ENCODE measurements at places on chromosomes 3 and 15.

- no peak for DNase-seq
Measured at GRCh38 chr3:135779024-135779423, 186.5 kb upstream of the PPP2R3A start.

DNA sequence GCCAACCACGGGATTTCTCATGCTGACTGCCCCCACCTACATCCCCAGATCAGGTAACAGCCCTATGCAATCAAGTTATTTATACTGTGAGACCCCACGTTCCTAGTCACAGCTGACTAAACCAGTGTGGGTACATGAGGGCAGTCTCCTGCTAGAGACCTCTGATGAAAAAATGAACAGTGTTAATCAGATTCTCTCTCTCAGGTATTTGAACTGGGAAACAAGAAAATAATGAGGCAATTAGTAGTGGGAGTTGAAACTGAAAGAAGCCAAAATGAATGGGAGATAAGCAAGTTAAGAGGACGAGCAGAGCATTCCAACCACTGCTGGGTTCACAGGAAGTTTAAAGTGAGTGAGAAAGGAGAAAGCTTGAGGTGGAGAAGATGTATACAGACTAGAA lies 98.5 kb upstream of the MYO5C start:
- no peak for DNase-seq

DNA sequence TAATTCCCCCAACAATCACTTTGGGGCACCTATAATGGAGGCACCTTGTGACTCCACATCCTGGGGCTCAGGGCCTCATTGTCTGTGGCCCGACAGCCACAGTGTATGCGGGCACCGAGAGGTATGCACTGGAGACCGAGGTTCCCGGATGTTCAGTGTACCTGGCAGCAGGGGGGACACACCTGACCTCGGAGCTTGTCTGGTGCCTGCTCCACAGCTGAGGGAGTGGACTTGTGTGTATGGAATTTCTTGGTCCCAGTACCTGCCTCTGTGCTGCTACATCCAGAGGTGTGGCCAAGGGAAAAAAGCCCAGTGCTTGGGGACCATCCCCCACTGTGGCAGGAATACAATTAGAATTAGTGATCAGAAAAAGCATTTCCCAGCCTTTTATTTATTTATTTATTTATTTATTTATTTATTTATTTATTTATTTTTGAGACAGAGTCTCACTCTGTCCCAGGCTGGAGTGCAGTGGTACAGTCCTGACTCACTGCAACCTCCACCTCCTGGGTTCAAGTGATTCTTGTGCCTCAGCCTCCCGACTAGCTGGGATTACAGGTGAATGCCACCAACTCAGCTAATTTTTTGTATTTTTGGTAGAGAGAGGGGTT lies 8.8 kb upstream of the AEN start:
- no peak for DNase-seq

- DNase-seq = no peak
Measured at GRCh38 chr3:102200126-102200525, 234.7 kb upstream of the ZPLD1 start.

DNA sequence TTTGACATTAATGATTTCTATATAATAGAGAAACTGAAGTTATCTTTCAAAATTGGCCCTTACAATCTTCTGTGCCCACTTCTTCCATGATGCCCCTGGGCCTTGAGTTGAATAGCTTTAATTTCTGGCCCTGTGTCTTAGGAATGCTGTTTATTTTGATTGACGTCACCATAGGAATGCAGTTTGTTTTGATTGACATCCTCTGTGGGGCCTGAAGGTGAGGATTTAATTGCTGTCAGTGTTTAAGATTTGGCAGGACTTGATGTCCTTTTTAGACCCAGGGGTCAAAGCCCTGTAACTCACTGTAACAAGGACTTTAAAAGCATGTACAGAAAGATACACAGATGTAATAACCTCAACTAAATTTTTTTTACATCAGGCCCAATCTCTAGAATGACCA lies 83.3 kb downstream of the GLDN start:
- DNase-seq = no peak

- DNase-seq = no peak
Measured at GRCh38 chr15:57821826-57822225, 115.3 kb downstream of the POLR2M start.

GRCh38 chr3:13414040-13414729 lies 5.9 kb downstream of the NUP210 start:
- DNase-seq = no peak
